Mesenchymal stem cell (in vitro differentiated cells and primary cell): ENCODE measurements at places on chromosomes 2 and 18.

DNA sequence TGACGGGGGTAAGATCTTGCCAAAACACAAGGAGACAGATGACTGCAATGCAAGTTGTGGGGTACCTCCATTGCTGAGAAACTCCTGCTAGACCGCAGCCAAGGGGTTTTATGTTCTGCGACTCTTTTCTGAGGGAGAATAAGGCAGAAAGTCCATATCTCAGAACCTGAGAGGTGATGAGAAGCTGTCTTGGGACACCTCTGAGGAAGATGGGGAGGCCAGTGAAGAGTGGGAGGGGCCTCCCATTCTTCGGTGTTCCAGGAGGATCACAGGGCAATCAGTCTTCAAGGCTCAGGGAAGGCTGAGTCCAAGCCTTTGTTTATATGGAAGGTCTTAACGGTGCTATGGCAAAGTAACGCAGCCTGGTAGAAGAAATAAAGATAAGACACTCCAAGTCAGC, 18.0 kb downstream of the CYP27A1 start:
- no peak overlapping the region for H3K4me3 ChIP-seq
- DNase-seq = no peak
- H3K27ac ChIP-seq = no peak overlapping the region
- H3K36me3 ChIP-seq = no peaks in the 10 kb centered on the region
- peaks cover 24% of the 10 kb centered on the region for H3K27me3 ChIP-seq
- no peaks in the 10 kb centered on the region for H3K4me1 ChIP-seq

GRCh38 chr2:126700677-126701076, 44.7 kb downstream of the GYPC start:
- H3K36me3 ChIP-seq = peaks cover 32% of the 10 kb centered on the region
- H3K27ac ChIP-seq = no peak overlapping the region
- DNase-seq = peak; percentile 40
- H3K4me1 ChIP-seq = peaks cover 7% of the 10 kb centered on the region
- H3K27me3 ChIP-seq = no peaks in the 10 kb centered on the region

DNA sequence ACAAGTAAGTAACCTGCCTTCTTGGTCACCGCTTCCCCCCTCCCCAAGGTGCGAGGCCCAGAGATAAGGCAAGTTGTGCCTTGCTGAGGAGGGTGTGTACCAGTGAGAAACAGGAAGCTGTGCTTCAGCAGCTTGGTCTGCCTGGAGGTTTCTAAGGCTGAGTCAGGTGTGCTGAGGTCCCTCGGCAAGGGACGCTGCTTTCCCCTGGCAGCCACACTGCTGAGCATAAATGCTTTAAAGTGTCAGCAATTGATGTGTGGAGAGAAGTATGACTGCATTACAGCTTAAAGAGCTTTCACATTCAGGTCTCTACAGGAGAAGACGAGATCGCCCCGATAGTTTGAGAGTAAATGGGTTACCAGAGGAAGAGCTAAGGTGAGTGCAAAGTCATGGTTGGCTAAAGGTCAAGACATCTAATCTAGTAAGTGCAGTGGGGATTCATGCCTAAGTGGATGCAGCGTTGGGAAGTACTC, 86.9 kb downstream of the LIMS1 start:
- no peaks in the 10 kb centered on the region for H3K27me3 ChIP-seq
- peaks cover 17% of the 10 kb centered on the region for H3K4me1 ChIP-seq

DNA sequence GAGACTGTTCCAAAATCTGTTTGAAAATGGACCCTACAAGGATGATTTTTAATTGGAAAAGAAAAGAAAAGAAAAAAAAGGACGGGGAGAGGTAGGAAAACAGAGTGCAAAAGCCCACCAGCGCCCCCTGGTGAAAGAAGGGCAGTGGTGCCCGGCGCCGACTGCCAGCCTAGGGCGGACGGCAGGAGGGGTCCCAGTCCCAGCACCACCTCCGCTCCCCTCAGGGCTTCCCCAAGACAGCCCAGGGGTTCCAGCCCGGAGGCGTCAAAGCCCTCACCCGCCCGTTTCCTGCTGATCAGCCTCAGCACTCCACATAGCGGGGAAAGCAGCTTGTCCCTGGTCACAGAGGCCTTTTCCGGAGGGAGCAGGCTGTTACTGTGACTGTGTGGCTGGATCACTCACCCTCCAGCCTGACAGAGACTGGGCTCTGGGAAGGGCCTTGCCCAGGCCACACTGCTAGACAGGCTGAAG, 213.9 kb downstream of the TFCP2L1 start:
- peaks cover 18% of the 10 kb centered on the region for H3K4me1 ChIP-seq
- H3K27ac ChIP-seq = no peak overlapping the region
- H3K4me3 ChIP-seq = no peak overlapping the region
- H3K27me3 ChIP-seq = peaks cover 14% of the 10 kb centered on the region
- H3K36me3 ChIP-seq = no peaks in the 10 kb centered on the region

GRCh38 chr2:144496092-144496976, 23.6 kb downstream of the ZEB2 start:
- H3K4me1 ChIP-seq = peaks cover 3% of the 10 kb centered on the region
- H3K27ac ChIP-seq = no peak overlapping the region
- peaks cover 4% of the 10 kb centered on the region for H3K36me3 ChIP-seq
- H3K27me3 ChIP-seq = no peaks in the 10 kb centered on the region
- H3K4me3 ChIP-seq = no peak overlapping the region
